SIG-M5 (cell line): ENCODE measurements at places on chromosomes 11 and 22.

GRCh38 chr11:3380706-3381545 is 2.0 kb upstream of the ZNF195 start:
- DNase-seq = no peak

- no peak for DNase-seq
Measured at GRCh38 chr11:57735619-57736298, 5.5 kb upstream of the SELENOH start.

DNA sequence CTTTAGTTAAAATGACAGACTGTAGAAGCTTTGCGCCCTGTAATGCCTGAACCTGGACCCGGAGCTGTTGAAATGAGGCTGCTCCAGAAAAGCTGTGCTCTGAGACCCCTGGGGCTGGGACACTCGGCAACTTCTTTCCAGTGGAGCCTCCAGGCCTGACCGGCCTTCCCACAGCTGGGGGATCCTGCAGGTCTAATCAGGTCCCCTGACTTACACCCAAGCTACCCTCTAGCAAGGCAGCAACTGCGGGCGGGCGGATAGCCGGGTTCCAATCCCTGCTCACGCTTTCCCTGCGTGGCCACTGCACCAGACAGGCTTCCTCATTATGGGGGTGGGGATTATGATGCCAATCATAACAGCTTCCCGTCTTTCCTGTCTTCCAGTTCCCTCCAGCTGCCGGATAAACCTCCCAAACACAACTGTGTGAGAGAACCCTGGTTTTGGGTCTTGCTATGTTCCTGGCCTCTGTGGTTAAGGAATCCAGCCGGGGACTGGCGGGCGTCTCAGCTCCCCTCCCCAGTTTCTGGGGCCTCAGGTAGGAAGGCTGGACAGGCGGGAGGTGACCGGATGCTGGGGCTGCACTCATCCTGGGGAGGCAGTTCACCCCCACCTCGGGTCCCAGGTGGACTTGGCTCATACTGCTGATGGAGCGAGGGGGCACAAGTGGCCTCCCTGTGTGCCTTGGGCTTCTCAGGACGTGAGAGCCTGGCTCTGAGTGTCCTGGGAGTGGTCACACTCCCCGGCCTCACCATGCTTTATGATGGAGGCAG is 38.6 kb downstream of the PARVG start:
- DNase-seq = no peak

GRCh38 chr11:120223793-120224192 is 13.0 kb downstream of the OAF start:
- no peak for DNase-seq

DNA sequence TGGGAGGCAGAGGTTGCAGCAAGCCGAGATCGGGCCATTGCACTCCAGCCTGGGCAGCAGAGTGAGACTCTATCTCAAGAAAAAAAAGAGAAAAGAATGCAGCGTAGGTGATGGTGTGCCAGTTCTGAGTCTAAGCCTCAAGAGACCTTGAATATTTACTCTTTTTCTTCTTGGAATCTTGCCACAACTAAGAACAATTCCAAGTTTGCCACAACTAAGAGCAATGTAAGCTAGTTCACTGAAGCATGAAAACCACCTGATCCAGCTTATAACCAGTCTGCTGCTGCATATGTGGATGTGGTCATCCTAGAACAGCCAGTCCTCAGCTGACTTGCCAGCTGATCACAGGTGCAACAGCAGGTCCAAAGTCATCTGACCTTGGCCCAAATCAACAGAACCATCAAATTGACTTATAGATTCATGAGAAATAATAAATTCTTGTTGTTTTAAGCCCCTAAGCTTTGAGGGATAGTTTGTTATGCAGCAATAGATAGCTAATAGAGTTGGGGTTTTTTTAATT is 25.4 kb upstream of the SEZ6L start:
- no peak for DNase-seq

DNA sequence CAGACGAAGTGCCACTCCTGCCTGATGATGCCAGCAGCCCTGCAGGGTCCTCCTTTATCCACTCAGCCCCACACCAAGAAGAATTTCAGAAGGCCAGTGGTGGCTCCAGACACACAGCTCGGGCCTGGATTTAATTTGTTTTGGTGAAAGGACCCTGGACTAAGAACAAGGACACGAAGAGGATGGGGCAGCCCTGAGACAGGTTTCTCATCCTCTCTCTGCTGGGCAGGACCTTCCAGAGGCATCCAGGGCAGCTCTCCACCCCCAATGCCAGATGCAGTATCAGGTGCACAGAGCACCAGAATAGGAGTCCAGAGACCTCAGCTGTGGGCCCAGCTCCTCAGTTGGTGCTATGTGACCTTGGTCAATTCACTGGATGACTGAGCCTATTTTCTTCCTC is 72.0 kb downstream of the TRIM29 start:
- no peak for DNase-seq

DNA sequence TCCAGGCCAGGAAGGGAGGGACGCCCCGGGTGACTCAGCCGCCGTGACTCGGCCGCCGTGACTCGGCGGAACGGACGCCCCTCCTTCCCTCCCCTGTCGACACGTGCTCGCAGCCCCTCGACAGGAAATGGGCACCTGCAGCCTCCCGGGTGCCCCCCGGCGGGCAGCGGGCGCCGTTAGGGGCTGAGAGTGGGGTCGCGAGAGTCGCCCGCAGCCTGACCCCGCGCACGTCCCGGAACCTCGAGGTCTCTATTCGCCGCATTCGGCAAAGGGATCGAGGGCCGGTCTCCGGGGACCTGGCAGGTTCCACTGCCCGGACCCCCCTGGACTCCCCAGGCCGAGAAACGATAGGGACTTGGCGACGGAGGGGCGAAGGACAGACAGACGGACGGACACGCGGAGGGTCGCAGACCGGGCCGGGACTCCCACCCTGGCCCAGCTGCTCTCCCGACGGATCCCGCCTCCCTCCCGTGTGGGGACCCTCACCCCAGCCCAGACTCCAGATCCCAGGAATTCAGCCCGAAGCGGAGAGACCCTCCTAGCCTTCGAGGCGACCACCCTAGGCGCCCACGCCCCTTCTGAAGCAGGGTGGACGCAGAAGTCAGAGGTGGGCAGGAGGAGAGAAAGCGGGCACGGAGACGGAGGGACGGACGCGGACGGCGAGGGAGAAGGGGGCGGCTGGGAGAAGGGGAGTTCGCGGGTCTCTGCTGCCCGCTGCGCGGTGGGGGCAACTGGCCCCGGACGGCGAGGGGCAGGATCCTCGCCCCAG is 648 bp downstream of the FOSL1 start:
- no peak for DNase-seq

GRCh38 chr11:110297076-110297725 is 787 bp upstream of the RDX start:
- no peak for DNase-seq

DNA sequence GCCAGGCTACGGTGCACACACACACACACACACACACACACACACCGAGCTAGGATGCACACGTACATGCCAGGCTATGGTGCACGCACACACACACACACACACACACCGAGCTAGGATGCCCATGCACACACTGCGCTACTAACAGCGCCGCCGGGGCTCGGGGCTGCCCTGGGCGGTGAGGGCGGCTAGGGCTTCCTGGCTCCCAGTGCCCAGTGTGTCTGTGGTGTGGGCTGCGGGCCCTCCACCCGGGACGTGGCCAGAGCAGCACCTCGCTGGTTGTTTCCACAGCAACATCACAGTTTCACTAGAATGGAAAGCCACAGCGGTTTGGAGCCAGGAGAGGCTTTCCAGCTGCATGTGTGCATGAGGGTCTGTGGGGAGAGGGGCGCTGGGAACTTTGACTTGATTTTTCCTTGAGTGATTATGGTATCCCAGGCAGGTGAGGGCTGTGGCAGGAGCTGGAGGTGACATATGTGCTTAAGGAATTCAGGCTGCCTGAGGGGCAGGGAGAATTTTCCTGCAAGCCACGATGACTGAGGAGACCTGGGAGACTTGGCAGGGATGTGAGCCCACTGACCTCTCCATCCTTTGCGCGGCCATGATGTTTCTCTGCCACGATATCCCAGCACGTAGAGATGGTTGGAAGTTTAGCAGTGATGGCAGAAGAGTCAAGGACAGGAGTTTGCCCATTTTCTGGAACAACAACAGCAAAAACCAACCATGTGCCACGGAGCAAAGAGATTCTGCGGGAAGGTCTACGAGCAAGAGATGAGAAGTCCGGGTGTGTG is 195.9 kb downstream of the SNX19 start:
- DNase-seq = no peak

GRCh38 chr22:23301591-23301990 is 121.3 kb downstream of the BCR start:
- DNase-seq = no peak

- DNase-seq = no peak
Measured at GRCh38 chr11:85620256-85620655, 6.9 kb downstream of the DLG2 start.

GRCh38 chr22:49728570-49729271 is 99.0 kb downstream of the BRD1 start:
- no peak for DNase-seq

DNA sequence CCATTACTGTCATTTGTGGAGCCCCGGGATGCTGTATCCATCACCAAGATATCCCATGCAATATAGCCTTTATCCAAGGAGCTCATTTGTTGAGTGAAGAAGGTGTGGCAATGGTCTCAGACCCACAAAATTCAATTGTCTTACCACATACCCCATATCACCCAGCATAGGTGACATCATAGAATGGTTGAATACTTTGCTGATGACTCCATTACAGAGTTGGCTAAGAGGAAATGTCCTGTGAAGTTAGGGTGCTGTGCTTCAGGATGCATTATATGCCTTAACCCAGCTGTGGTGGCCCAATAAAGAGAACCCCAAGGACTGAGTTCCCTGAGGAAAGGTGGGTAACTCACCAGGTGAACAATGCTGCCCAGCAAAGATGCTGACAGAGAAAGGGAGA is 113.7 kb downstream of the EFCAB6 start:
- no peak for DNase-seq

DNA sequence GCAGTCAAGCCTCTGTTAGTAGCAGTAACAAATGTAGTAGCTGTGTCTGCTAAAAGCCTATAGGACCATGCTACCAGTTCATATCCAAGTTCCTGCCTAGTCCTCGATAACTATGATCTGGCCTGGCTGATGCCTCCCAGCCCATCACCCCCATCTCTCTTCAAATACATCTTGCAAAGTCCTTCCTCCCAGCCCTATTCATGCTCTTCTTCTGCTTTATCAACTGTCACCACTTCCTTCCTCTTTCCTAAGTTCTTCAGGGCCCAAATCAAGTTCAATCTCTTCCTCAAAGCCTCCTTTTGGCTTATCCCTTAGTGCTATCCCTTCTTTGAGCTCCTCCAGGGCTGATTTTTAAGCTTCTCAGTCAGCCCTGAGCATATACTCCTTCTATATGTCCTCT is 150.9 kb upstream of the THY1 start:
- DNase-seq = peak; percentile 45

GRCh38 chr11:80970037-80970436 is 1529.2 kb upstream of the TENM4 start:
- DNase-seq = no peak

- no peak for DNase-seq
Measured at GRCh38 chr11:112425121-112425520, 164.5 kb upstream of the PLET1 start.

DNA sequence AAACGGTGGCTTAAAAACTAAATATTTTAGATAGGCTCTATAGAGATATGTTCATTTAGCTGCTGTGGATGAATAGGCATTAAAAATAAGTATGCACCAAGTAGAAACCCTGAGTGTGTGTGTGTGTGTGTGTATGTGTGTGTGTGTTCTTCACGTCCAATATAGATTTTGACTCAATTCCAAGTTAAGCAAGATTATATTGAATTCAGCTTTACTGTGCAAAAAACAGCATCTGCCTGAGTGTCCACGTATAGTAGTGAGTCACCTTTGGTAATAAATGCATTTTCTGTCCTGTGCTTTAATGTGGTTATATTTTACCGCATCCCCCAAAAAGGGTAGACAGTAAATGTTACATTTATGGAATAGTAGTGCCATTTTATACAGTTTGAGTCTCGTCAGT is 71.2 kb downstream of the PDHX start:
- no peak for DNase-seq

GRCh38 chr11:13375798-13376197 is 87.2 kb downstream of the BTBD10 start:
- DNase-seq = no peak
